Erythroblast (primary cell): ENCODE measurements at places on chromosomes 1 and 21.
A peak's percentile ranks its signal among the peaks of the same experiment; 100 is the strongest.

DNA sequence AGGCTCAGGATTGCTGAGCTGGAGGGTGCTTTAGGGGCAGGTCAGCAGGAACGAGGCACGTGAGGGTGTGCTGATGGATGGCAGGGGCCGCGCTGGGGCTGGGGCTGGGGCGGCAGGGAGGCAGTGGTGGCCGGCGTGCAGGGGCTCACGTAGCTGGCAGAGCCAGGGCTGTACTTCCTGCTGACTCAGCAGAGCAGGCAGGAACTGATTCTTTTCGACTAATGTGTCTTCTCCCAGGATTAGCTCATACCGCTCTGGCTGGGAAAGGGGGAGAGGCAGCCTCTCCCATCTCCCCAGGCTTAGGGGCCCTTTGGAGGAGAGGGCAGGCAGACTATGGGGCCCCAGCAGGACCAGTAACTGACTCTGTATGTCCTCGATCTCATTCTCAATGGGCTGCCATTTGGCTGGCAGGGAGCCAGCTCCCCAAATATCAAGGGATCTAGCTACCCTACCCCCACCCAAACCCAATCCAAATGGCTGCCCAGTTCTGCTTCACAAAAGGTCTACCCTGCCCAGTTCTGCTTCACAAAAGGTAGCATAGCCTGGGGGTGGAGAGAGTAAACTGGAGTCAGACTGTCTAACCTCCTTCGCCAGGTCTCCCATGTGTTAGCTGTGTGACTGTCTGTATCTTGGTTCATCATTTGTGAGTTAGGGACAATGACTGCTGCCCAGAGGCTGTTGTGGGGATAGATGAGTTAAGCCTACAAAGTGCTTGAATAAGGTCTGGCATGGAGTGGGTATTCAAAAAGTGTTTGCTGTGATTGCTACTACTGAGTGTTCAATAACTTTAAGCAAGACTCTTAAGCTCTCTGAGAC is 100.1 kb upstream of the SLC2A1 start:
- peak; percentile 47 for DNase-seq

- no peak for DNase-seq
Observed at GRCh38 chr1:62210960-62211359, 16.3 kb downstream of the L1TD1 start.

GRCh38 chr1:14142397-14143100 is 442.6 kb downstream of the PRDM2 start:
- no peak for DNase-seq

- DNase-seq: no peak
Observed at GRCh38 chr1:41870076-41870562, 48.6 kb downstream of the HIVEP3 start.

DNA sequence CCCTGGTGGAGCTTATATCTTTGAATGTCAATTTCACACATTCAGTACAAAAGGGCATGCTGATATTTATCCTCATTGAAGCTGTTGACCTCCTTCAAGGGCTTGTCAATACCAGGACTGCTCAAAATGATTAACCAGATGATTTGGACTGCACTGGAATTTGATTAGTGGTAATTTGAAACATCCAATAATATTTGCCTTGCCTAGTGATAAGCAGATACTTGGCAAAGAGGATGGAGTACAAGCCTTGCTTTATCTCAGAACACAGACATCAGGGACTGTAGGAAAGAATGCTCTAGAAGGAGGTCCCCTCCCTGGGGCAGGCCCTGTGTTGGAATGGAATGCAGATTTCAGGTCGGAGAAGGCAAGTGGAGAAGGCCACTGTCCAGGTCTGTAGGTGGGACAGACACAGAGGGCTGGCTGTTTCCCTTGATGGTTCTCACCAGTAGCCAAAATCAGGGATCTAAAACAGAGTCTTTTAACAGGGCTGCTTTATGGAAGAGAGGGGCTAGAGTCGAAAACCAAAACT is 64.8 kb upstream of the ZNF648 start:
- peak; percentile 91 for DNase-seq

DNA sequence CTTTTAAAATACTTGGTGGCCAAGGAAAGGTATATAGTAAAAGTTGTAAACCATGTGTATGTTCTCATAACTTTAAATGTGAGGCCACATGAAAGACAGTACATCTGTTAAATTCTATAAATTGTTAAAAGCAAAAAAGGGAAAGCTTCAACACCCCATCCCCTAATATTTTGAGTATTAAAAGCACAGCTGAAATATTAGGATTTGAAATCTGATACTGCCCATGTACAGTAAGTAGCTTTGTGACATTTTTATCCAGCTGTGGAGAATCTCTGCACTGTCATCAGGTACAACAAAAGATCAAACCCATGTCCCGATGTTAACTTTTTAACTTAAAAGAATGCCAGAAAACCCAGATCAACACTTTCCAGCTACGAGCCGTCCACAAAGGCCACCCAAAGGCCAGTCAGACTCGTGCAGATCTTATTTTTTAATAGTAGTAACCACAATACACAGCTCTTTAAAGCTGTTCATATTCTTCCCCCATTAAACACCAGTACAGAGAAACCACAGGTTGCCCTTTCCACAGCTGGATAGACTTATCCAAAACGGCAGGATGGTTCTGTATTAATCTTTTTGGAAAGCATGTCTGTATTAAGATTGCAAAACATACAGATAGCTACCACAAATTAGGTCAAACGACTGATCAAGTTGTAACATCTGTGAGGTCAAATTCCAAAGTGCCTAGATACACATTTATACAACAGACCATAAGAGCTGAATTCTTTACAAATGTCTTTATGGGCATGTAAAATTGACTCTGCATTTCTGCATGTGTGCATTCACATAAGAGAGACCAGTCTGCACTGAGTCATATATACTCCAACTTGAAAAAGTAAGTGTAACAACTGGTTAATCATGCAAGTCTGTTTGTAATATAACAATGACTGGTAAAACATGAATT is 5.2 kb downstream of the IRF2BP2 start:
- DNase-seq: peak; percentile 84

- DNase-seq: no peak
Observed at GRCh38 chr1:34973326-34973725, 11.8 kb downstream of the TMEM35B start.

DNA sequence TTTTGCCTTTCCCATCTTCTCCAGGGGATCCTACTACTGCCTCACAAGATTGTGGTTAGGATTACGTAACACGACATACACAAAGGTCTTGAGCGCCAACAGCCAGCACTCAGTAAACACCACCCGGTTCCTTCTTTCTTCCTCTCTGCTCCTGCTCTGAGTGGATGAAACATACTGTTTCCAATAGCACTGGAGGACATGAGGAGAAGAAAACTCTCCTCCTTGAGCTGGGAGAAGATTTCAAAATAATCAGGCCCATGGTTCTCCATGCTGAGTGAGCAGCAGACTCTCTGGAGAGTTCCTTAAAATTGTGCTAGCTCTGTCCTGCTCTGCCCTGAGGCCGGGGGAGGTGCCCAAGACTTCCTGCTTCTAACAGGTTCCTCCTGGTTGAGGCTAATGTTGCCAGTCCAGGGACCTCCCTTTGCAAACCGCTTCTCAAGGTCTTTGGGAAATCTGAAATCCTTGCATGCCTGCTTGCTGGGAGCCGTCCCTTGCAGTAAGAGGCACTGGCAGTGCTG is 29.4 kb upstream of the MX1 start:
- DNase-seq: no peak

GRCh38 chr1:13584876-13585611 is 1.4 kb downstream of the PDPN start:
- DNase-seq: no peak

GRCh38 chr1:183214021-183214970 is 28.2 kb downstream of the LAMC2 start:
- no peak for DNase-seq

DNA sequence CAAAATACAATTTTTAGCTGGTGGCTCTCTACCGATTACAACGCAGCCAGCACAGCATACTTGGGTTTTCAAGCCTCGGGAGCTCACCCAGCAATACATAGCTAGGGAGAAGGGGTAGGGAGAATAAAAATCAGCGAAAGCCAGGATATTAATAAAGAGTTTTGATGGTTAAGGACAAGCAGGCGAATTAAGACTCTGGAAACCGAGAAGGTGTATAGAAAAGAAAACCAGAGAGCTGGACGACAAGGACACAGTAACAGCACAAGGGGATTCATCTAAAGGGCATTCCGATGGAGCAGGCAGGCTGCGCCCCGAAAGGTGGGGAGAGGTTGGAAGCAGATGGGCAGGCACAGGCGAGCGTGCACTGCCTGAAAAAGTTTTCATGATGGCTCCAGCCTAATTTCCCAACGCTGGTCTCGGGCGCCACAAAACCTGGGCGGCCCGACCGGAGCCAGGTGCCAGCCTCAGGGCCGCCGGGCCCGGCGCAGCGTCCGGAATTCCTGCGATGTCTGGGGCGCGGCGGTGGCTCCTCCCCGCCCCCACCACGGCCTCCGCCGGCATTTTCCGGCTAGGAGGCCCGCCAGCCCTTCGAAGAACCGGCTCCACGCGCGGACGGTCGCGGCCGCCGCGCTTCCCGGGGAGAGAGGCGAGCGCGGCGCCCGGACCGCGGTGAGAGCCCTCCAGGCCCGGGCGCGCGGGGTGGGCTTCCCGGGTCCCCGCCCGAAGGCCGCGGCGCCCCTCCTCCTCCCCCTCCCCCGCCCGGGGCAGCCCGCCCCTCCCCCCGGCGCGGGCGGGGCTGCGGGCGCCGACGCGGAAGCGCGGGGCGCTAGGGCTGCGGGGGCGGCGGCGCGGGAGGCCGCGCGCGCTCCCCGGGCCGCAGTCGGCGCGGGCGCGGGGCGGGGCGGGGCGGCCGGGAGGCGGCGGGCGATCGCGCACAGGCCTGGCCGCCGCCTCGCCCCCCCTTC is 774 bp upstream of the DYRK1A start:
- DNase-seq: peak; percentile 81

GRCh38 chr1:39266269-39266668 is 61.8 kb downstream of the MACF1 start:
- DNase-seq: peak; percentile 17

DNA sequence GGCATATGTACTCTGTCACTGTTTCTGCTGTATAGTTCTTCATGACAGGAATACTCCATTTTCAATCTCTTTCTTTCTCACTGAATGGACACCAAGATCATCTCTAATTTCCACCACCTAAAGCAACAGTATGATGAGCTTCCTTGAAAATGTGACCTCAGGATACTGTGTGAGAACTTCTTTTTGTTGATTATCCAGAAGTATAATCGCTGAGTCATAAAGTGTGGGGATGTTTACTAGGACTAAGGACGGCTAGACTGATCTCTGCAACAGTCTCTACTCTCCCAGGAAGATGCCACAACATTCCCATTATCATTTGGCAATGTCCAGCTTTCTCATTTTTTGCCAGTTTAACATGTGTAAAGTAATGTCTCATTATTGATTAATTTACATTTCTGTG is 70.3 kb downstream of the TNFSF18 start:
- no peak for DNase-seq

DNA sequence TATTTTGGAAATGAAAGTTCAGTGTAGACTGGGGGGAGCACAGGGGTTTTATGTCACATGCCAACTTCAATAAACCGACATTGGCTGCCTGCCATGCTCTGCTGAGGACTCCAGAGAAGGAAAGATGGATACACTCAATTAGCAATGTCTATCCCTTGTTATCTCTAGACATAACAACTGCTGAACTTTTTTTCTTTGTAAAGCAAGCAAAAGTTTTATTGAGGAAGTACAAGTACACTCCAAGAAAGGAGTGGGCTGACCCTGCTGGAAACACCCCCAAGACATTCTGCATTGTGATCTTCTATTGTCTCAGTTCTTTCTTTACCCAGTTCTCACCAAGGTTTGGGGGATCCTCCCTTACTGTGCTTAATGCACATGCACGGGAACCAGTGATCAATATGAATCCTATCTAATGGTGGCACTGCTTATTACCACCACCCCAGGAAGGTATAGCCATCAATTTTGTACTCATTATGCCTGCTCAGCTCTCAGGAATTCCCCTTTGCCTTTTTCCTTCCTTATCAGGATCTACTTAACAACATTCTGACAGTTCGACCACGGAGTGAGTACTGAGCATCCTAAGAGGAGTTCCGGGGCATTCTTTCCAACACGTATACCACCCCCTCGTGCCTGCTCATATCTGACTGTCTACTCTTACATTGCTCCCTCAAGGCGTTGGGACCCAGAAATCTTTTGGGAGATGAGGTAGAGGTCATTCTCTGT is 28.7 kb downstream of the SYNJ1 start:
- DNase-seq: no peak

DNA sequence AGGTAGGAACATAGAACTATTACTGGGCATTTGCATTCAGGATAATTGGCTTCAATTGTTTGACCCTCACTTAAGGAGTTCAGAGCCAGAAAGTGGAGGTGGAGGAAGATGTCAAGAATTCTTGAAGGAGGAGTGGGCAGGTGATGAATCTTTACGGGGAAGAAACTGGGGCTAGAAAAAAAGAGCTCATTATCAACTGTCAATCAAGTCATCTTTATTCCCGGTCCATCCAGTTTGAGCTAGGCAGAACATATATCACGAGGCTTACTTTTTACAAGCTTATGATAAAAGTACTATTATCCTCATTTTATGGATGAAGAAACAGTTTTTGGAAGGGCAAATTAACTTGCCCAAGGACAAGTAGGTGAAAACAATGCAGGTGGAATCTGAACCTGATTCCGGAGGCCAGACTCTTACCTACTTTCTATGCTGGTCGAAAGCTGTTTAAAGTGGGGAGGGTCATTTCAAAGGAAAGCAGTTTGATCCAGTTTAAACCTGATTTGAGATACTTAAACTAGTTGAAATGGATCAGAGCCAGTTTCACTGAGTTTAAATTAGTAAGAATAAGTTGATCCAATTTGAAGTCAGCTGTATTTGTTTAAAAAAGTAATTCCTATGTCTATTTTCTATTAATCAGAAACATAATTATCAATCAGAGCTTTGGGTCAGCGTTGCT is 13.3 kb upstream of the NBL1 start:
- DNase-seq: no peak

- DNase-seq: peak; percentile 61
Observed at GRCh38 chr1:165845992-165846748, 18.8 kb downstream of the UCK2 start.

DNA sequence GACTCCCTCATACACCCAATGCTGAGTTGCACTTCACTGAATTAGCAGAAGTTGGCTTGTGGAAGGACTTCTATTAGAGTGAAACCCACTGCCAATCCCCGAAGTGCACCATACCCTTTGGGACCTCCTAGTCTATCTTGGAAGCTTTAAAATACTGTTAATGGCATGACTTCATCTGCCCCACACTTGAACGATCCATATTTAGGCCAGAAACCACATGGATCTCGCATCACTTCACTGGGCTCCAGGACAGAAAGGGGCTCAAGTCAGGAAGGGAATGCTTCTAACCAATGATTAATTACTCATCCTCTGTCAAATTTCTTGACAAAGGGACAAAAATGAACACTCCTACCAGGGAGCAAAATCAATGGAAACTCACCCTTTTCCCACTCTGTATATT is 69.1 kb downstream of the BCAR3 start:
- no peak for DNase-seq

GRCh38 chr1:111199881-111200801 is at the start of gene DENND2D:
Gene DENND2D, minus strand, starts transcription at chr1:111200646. Its CDS starts 187 bp downstream, at chr1:111200459.
- DNase-seq: peak; percentile 11

- DNase-seq: no peak
Observed at GRCh38 chr1:170676628-170677027, 12.7 kb downstream of the PRRX1 start.

GRCh38 chr1:188466539-188466938 is 1637.8 kb downstream of the PLA2G4A start:
- no peak for DNase-seq

- DNase-seq: no peak
Observed at GRCh38 chr1:109783436-109783835, 19.7 kb upstream of the EPS8L3 start.
